Activated T-cell treated with anti-CD3 and anti-CD28 coated beads, Interleukin-2, amount 50 U/mL, for 72 hours (primary cell): ENCODE measurements at places on chromosomes 13 and 19.

DNA sequence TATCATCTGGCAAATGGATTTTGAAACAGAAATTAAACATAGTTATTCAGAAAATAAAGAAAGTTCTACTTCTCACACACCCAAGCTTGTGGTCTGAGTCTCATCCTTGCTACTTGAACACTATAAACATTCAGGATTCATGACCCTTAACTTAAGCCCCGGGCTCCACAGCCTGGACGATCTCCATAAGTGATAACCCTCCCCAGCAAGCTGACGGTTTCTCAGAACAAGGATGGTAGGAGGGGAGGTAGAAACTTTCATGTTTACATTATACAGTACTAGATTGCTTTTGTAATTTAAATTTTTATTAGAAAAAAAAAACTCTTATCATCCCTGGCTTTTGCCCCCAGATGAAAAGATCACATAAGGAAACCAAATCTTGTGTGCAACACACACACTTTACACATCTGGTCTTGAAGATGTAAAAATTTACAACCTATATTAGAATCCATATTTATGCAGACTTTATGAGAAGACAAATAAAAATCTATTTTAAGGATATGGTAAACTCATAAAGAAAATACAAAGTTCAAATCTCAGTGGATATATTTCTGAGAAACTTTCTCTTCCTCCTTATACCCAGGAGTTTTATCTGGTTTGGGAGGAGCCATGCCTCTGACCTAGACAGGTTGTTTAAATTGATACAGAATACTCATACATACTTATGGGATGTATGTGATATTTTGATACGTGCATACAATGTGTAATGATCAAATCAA lies 20.0 kb upstream of the ATP12A start:
- DNase-seq: no peak

GRCh38 chr13:95403349-95404140 lies 102.3 kb upstream of the ABCC4 start:
- peak; percentile 21 for DNase-seq

GRCh38 chr19:7742991-7743390 lies 4.3 kb downstream of the CD209 start:
- no peak for DNase-seq

GRCh38 chr13:96710166-96710862 lies 284.0 kb downstream of the OXGR1 start:
- no peak for DNase-seq

GRCh38 chr13:76845367-76845766 lies 40.8 kb downstream of the KCTD12 start:
- DNase-seq: no peak

- no peak for DNase-seq
These were observed 10.3 kb downstream of the ZNF787 start for GRCh38 chr19:56110515-56111448.

GRCh38 chr19:9877780-9878510 lies 42.8 kb downstream of the PIN1 start:
- no peak for DNase-seq
